ENCODE measurements at places on chromosomes 5 and 9.
A peak's percentile ranks its signal among the peaks of the same experiment; 100 is the strongest.

DNA sequence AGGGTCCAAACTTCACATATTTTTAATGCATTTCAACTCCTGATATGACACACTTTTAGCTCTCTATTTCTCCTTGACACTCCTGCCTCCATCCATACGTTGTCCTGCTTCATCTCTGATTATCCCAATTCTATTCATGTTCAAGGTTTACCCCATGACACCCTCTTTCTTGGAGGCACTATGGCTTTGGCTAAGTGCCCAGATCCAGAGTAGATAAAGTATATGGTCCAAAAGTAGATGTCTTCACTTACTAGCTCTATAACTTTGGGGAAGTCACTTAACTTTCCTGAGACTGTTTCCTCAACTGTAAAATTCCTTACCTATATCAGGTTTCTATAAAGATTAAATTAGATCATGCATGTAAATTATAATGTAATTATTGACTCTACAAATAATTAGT lies 36.1 kb downstream of the SLC22A5 start:
- no peak for DNase-seq

DNA sequence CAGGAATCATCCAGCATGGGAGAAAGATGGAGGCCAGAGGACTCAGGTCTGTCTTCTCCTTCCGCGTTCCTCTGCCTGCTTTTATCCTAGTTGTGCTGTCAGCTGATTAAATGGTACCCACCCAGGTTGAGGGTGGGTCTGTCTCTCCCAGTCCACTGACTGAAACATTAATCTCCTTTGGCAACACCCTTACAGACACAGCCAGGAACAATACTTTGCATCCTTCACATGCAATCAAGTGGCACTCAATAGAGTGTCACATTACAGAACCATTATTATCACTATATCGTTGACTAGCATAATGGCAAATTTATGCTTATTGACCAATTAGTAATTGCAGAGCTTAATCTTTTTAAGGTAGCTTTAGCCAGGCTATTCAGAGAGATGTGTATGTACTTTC lies 64.8 kb downstream of the UNC13B start:
- DNase-seq, result peak; percentile 70

GRCh38 chr5:61306531-61307131 lies 25.4 kb upstream of the ZSWIM6 start:
- no peak for DNase-seq

DNA sequence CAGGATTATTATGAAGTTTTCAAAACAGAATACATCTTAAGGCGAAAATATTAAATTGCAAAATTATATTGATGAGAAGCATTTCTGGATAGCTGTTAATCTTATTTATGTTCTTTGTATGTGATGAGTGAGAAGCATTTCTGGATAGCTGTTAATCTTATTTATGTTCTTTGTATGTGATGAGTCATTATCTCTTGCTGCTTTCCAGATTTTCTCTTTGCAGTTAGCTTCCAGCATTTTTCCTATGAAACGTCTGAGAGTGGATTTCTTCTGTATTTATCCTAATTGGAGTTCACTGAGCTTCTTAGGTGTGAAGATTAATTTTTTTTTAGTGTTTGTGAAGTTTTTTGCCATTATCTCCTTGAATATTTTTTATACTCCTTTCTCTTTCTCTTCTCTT lies 8.2 kb downstream of the TMEM232 start:
- DNase-seq, result no peak

GRCh38 chr5:61463596-61463995 lies 131.5 kb downstream of the ZSWIM6 start:
- DNase-seq, result no peak

GRCh38 chr9:116674210-116674980 lies 12.7 kb upstream of the TRIM32 start:
- DNase-seq, result no peak

DNA sequence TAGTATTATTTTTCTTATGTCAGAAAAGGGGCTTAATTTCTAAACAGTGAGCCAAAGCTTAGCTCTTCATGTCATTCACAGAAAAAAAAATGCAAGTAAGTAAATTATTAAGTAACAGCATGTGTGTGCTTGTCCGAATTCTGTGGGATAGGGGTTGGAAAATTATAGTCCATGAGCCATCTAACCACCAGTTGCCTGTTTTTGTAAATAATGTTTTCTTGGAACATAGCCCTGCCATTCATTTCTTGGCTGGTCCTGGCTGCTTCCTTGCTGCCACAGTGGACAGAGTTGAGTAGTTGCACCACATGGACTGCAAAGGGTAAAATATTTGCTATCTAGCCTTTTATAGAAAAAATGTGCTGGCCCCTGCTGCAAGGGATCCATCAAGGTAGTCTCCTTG lies 513.7 kb upstream of the WWC1 start:
- no peak for DNase-seq

GRCh38 chr5:95803271-95804148 lies 19.0 kb downstream of the GLRX start:
- DNase-seq, result no peak

DNA sequence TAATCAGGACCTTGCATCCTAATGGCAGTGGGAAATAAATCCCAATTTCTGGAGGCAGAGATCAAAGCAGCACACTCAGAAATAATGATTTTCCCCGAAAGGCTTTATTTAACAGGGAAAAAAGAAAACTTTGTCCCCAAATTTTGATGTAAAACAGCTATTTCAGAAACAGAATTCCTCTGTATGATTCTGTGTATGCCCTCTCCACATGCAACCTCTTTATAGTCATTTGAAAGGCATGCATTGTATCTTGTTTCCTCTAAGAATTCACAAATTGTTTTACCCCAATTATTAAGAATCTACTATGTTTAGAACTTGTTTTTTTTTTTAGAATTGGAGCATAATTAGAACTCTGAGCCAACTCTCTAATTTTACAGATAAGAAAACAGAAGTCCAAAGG lies 2.7 kb upstream of the PTAR1 start:
- no peak for DNase-seq

DNA sequence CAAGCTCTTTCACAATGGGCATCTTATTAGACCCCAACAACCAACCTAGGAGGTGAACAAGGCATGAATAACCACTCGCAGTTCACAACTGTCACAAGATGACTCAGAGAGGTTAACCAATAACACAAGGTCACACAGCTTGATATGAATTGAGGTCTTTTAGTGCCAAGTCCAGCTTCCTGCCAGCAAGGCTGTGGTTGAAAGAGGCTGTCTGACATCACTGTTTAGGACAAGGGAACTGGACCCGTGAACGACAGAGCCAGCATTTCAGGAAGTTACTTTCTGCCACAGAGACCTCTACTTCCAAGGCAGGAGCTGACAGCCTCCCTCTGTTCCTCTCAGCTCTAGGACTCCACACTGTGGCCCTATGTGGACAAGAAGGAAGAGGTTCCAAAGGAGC lies 53.4 kb upstream of the ALDH1B1 start:
- DNase-seq, result no peak

DNA sequence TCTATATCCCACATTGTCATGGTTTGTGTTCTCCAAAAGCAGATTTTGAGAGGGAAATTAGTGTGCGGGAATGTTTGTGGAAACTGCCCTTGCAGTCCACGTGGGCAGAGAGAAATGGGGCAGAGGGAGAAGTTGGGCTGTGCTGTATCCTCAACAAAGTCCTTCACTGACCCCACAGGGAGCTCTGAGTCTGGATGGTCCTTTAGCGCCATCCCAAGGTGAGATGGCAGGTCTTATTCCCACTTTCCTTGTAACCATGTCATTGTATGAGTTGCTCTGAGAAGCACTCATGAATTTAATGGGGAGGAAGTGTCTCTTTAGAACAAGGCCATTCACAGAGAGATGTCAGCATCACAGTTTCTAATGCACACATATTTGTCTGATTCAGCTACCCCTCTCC lies 127.1 kb downstream of the ANKRD18B start:
- no peak for DNase-seq

GRCh38 chr5:74257645-74258313 lies 382.7 kb downstream of the ENC1 start:
- DNase-seq, result no peak

GRCh38 chr9:68454579-68455334 lies 85.9 kb downstream of the TMEM252 start:
- no peak for DNase-seq

GRCh38 chr9:15867988-15868387 lies 315.1 kb downstream of the CCDC171 start:
- DNase-seq, result no peak

GRCh38 chr9:105887679-105888078 lies 193.3 kb downstream of the TMEM38B start:
- DNase-seq, result no peak

DNA sequence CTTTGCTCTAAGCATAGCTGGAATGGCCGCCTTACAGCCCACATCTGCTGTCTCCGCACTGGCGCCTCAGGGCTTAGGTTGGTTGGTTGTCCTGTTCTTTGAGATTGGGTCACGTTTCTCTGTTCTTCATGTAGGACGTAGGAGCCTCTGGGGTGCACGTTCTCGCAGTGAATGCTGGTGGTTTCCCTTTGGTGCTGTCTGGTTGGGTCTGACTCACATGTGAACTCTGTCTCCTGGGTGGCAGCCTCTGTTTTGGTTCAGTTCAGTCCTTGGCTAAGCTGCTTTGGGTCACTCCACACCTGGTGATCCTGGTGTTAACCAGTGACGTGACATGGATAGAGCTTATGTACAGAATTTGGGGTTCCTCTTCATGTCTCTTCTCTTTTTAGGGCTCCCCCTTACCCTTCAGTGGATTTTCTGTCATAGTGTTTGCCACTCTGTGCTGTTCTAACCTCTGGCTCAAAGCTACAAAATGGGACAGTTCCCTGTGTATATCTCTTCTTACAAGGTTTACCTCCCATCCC lies 12.6 kb upstream of the LPCAT1 start:
- DNase-seq, result no peak

- no peak for DNase-seq
Measured at GRCh38 chr5:68290260-68290674, 74.7 kb downstream of the PIK3R1 start.

- DNase-seq, result no peak
Measured at GRCh38 chr9:38311382-38312270, 80.9 kb upstream of the ALDH1B1 start.

- DNase-seq, result no peak
Measured at GRCh38 chr5:84585218-84585617, 200.5 kb upstream of the EDIL3 start.

GRCh38 chr5:18051953-18052352 lies 417.7 kb downstream of the TAF11L14 start:
- no peak for DNase-seq

DNA sequence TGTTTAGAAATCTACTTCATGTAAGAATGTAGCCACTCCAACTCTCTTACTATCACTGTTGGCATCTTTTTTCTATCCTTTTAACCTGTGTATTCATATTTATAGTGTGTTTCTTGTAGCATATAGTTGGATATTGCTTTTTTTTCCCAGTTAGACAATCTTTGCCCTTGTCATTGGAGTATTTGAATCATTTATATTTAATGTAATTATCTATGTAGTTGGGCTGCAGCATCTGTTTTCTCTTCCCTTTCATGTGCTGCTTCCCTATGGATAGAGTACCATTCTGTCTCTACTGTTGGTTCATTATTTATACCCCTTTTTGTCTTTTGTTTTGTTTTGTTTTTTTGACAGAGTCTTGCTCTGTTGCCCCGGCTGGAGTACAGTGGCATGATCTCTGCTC lies 45.2 kb upstream of the PPP2CA start:
- no peak for DNase-seq

GRCh38 chr9:87878989-87879511 lies 3.6 kb upstream of the SPATA31E1 start:
- DNase-seq, result no peak

DNA sequence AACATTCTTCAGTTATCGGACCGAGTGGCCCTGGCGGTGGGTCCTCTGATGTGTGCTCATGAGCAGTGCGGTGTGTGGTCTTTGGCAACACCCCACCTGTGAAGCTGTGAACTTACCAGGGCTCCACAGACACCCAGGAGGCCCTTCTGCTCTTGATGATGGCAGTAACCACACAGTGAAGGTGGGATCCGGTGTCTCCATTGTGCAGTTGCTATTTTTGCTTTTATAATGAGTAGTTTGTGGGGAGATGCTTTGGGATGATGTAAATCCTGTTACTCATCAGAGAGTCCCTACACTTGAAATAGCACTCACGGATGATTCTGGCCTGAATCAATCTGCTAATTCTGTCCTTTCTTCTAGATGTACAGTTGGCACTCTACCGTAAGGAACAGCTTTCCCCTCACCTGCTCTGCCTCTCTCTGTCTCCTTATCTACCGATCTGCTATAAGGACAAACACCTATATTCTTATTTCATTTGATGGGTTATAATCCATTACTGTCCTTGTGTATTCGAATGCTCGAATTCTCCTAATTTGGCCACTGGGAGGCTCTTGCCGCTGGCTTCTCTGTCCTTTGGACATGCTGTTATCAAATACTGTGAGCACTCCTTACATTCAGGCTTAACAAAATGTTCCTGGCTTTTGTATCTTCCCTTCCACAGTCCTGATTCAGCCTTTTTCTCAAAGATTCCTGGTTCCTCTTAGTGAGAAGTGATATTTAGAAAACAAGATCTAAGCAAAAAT lies 20.2 kb downstream of the ATPSCKMT start:
- DNase-seq, result no peak

DNA sequence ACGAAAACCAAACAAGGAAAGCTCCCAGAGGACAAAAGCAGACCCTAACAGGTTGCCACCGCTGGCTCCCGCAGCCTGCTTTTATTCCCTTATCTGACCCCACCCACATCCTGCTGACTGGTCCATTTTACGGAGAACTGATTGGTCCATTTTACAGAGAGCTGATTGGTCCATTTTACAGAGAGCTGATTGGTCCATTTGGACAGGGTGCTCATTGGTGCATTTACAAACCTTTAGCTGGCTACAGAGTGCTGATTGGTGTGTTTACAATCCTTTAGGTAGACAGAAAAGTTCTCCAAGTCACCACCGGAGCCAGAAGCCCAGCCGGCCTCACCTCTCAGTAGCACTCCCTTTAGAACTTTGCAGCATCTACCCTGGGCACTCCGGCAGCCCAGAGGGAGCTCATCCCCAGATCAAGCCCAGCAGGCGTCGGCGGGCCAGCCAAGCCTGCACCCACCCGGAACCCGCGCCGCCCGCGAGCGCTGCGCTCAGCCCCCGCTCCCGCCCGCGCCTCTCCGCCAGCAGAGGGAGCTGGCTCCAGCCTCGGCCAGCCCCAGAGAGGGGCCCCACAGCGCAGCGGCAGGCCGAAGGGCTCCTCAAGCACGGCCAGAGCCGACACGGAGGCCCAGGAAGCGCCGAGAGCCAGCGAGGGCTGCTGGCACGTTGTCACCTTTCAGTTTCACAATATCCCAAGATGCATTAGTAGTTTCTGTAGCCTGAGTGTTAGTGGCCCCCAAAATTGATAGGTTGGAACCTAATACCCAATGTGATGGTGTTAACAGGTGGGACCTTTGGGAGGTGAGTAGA lies 35.3 kb upstream of the CLPTM1L start:
- DNase-seq, result no peak

DNA sequence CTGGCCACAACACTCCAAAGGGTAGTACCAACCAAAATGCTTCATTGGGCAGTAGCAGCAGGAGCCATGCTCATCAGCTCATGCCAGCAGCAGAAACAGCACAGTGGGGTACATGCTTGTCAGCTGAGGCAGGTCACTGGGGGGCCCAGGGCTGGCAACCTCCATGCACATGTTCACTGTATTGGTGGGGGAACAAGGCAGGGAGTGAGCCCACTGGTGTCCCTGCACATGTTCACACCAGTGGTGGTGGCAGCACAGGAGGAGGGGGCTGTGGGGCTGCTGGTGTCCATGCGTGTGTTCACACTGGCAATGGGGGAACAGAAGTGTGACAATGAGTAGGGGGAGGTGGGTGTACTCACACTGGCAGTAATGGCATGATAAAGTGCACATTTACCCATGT lies 254.3 kb upstream of the KIF2A start:
- no peak for DNase-seq
